ENCODE measurements at places on chromosomes 6 and 20.

GRCh38 chr20:61990484-61990883 lies 75.2 kb downstream of the TAF4 start:
- no peak for DNase-seq

- no peak for DNase-seq
Measured at GRCh38 chr20:17558154-17558940, 11.5 kb upstream of the DSTN start.

DNA sequence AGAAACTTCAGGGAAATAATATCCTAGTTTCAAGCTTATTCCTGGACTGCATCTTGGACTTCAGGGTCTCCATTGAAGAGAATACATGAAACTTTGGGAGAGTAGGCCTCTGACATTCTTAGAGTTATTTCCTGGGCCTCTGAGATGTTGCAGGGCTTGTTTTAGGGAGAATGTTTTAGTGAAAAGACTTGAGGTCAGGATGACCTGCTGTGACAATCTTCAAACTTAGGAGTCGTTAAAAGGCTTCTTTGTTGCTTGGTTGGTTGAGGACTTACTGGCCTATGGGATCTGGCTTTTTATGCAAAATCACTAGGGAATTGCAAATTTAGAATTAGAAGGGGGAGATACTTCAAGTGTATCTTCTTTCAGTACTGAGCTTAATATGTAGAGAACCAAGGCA lies 613.2 kb upstream of the FLRT3 start:
- no peak for DNase-seq

- DNase-seq = no peak
Measured at GRCh38 chr6:45479834-45480751, 102.4 kb upstream of the SUPT3H start.

DNA sequence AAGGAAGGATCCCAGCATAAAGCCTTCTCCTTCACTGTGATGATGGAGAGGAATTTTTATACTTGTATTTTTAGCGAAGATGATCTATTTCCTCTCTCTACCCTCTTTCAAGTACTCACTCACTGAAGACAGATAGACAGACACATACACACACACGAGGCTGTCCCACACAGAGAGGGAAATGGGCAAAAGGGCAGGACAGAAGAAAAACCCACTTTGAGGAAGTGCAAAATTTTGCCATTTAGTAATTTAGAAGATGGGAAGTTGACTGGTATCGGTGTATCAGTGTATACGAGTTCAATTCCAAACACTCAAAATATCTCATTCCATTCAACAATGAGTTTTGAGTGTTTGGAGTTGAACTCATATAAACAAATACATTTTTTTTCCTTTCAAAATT lies 30.9 kb downstream of the HEBP2 start:
- DNase-seq = no peak

GRCh38 chr20:61805365-61805764 lies 260.3 kb downstream of the TAF4 start:
- no peak for DNase-seq

DNA sequence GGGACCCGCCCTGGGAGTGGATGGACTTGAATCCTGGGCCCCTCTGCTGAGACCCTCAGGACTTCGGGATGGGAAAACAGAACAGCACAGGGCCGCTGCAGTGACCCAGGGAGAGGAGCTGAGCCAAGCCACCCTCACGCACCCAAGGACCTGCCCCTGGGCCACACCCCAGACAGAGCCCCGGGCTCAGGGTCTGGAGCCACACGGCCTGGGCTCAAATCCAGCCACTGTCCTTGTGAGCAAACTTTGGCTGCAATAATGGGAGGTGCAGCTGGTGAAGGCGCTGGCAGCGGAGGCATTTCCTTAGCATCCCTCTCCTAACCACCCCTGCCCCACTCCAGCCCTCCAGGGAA lies 207.7 kb downstream of the PREX1 start:
- DNase-seq = no peak

DNA sequence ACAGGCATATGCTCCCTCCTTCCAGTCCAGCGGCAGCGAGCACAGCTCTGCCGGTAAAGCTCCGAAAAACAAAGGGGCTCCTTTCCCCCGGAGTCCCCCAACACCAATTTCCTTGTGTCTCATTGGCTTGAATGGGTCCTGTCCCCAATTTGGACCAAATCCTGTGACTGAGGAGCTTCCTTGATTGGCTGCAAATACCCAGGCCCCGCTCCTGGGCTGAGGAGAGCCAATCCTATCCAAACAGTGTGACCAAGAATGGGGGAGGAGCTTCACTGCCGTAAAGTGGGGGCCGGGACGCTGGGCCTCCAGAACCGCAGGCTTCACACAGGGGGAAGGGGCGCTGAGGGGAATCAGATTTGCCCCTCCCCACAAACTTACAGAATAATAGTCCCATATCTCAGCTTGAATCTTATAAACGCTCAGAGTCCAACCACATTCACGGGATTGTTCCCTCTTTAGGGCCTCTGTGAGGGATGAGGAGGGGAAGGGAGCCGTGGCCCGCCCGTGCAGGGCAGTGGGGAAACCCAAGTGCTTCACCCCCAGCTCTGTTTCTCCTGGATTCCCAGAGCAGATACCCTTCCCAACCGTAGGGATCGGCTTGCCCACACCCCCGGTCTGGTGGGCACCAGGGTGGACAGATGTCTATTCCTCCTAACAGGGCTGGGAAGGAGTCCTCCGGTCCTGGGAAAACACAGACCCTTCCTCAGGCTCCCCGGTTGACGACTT lies 141.0 kb upstream of the MLN start:
- no peak for DNase-seq

DNA sequence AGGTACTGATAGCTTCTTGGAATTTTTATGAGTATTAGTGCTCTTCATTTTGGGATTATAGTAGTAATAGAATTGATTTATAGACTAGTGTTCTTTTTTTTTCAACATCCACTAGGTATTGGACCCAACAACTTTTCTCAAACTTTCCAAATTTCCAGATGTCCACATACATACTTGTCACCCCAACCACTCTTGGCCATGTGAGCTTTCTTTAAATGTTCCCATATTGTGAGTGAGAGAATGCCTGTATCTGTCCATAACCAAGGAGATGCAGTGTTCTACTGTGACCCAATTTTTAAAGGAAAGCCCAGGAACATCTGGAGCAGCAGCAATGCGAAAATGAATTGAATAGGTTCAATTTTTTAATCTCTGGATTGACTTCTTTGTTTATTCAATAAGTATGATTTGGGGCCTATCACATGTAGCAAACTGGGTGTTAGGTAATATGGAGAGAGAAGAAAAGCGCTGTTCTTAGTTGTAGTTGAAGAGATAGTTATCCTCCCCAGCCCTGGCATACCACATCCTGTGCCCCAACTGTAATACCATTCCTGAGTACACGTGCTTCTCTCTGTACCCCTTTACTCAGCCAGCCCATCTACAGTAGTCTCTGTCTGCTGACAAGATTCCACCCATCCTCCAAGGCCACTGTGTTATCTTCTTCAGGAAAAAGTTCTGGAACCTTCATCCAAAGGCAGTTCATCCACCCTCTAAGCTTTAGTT lies 116.8 kb upstream of the SUPT3H start:
- DNase-seq = no peak

GRCh38 chr20:33178726-33179125 lies 10.8 kb downstream of the BPIFA2 start:
- no peak for DNase-seq

GRCh38 chr6:116672306-116672705 lies 3.7 kb upstream of the ZUP1 start:
- no peak for DNase-seq

- no peak for DNase-seq
Measured at GRCh38 chr20:63268671-63269439, 3.8 kb upstream of the ARFGAP1 start.

All from activated T-cell treated with anti-CD3 and anti-CD28 coated beads for 48 hours (primary cell).